ENCODE measurements at places on chromosomes 3 and 15.

DNA sequence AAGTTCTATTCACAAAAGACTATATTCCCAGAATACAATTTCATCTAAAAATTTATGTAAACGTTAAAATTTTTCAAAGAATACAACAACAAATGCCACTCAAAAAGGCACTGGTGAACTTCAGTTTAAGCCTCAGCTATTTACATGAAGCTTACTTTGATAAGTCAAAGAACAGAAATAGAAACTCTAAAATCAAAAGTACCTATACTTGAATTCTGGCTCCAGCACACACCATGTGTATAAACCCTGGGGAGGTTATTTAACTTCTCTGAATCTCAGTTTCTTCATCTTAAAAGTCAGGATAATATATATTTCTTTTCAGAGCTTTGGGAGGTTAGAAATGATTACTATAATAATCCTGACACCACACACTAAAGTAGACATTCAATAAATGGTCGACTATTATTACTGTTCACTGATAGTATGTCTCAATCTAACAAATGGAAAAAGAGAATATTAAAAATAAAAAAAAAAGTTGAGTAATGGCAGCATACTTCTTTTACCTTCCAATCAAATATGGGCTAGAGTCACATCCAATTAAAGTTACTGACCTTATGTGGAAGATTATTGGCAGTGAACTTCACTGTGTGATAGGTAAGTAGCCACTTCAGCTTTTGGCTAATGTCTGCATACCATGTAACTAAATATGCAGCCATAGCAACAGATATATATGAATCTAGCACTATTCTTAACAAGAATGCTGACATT is 248.4 kb downstream of the ISL2 start:
- DNase-seq, result no peak

GRCh38 chr15:77568973-77569728 is 63.6 kb downstream of the LINGO1 start:
- DNase-seq, result no peak

DNA sequence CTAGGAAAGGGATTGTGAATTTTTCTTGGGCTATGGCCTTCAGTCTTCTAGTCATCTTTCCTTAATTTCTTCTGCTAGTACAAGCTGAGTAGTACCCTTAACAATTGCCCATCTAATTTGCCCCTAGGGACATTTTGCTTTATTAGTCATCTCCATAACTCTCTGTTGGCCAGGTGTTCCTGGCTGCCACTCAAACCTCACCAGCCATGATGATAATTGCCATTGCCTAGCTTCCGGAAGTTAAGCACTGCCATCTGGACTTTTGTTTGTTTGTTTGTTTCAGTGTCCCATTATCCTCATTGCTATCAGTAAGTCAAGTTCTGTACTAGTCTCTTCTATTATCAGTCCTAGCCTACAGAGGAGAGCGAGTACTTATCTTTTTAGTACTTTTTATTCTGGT is 36.6 kb upstream of the UBL7 start:
- DNase-seq, result no peak

- DNase-seq, result no peak
These were observed 194.3 kb upstream of the CTDSPL start for GRCh38 chr3:37667335-37667734.

DNA sequence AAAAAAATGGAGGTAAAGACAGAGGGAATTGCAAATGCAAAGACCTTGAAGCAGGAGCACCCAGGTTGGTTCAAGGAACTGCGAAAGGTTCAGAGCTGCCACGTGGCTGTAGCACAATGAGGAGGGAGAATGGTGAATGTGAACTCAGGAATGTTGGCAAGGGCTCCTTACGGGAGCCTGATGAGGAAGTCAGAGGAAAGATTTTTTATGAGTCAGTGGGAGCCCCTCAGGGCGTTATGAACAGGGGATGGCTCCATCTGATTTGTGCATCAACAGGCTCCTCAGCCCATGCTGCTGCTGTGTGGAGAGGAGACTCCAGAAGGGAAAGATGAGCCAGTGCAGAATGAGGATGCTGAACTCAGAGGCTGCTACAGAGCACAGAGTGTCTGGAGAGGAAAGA is 194.4 kb downstream of the ARRDC4 start:
- DNase-seq, result no peak

- DNase-seq, result no peak
These were observed 119.1 kb upstream of the SLC25A36 start for GRCh38 chr3:140822401-140823047.

DNA sequence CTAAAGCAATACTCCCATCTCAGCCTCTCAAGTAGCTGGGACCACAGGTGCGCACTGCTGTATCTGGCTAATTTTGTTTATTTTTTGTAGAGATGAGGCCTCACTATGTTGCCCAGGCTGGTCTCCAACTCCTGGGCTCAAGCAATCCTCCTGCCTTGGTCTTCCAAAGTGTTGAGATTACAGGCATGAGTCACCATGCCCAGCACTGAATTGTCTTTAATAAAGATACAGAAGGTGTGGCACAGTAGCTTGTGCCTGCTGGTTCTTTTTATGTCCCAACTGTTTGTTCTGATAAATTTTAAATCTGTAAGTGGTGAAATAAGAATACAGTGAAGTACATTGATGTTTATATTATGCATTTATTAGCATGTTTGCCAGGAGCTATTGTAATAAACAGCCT is 20.6 kb upstream of the TRAK1 start:
- DNase-seq, result no peak

DNA sequence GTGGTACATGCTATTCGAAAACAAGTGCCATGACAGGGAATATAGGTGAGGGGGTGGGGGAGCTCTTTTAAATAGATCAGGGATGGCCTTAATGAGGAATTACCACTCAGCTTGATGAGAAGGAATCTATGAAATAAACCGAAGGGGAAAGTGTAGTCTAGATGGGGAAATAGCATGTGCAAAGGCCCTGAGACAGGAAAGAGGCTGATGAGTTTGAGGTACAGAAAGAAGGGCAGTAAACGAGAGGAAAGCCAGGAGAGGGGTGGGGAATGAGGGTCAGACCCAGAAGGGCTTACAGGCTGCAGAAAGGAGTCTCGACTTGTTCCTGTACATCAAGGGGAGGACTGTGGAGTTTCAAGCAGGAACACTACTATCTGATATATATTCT is 12.2 kb downstream of the ATP2B2 start:
- DNase-seq, result no peak

DNA sequence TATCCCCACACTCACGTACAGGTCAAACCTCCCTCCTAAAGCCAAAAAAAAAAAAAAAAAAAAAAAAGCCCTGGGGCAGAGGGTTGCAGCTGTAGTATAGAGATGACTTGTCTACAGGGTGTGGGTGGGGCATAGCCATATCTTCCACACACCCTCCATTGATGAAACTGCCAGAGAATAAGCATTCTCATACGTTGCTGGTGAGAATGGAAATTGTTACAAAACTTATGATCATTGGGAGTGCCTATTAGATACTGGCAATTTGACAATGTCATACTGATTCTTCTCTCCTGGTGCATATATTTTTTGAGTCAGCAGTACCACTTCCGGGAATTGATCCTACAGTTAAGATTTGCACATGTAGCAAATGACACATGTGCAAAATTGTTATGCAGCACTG is 11.0 kb upstream of the CTNNB1 start:
- no peak for DNase-seq

DNA sequence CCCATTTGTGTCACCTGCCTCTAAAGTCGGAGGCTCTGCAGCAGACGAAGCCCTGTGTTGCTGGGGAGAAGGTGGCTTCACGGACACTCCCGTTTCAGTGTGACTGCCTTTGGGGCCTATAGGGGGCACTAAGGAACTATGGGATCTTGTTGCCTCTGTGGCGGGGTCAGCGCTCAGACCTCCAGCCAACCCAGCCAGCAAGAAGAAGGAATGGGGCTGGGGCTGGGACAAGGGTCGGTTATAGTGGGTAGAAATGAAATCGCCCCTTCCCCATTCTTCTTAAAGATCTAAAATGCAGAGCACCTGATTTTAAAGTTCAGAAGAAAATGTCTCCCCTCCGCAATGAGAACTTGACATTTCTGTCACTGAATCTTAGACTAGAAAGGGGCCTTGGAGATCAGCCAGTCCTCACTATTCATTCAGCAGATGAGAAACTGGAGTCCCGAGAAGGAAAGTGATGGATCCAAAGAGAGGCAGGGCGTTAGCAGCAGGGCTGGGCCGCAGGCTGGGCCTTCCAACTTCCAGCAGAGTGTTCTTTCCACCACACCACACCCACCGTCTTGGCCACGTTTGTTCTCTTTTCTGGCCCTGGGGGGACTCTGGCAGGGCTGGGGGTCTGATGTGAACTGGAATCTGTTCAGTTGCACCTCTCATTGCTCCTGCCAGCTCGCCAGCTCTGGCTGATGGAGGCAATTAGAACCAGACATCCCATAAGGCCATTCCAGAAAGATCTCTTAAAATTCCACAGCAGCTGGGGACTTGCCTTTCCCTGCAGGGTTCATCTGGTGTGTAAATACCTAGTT is 195.4 kb downstream of the OPA1 start:
- DNase-seq, result no peak

DNA sequence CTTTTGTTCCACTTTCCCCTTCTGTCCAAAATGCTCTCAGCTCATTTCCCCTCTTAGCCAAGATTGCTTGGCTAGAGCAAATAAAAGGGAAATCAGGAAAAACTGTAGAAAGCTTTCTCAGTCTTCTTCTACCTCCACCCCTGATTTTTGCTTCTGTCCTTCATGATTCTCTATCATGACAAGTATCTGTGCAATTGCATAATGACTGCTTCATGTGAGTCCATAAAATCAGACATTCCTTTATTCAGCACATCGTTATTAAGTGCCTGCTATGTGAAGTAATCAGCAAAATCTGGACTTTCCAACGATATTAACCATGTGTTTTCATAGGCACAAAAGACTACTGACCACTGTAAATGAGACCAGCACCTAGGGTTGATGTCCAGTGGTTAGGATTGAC is 321.5 kb upstream of the CBLB start:
- DNase-seq, result no peak

DNA sequence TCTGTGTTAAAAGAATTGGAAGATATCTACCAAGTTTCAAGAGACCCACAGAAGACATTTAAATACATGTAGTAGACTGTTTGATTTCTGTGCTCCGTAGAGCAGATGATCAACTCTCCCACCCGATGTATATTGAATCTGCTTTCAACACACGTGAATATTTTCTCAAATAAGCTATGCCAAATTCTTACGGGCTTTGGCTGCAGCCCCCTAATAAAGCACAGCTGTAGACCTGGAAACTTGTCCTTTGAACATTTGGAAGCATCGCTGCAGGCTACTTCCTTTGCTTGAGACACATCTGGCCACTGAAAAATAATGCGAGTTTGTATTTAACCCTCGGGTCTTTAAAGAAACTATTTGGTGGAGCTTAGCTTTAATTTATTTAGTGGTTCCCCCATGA is 98.3 kb upstream of the SELENOK start:
- no peak for DNase-seq

GRCh38 chr3:36679384-36680200 is 84.8 kb downstream of the DCLK3 start:
- no peak for DNase-seq

DNA sequence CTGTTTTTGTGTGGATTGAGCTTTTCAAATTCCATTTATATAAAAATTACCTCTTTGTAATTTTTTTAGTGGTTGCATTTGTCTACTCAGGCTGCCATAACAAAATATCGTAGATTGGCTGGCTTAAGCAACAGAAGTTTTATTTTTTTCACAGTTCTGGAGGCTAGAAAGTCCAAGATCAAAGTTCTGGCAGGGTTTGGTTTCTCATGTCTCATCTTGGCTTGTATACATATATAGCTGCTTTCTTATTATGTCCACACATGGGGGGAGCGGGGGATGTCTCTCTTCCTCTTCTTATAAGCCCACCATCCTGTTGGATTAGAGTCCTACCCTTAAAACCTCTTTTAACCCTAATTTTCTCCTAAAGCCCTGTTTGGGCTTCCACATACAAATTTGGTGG is 28.5 kb downstream of the MGA start:
- DNase-seq, result no peak

DNA sequence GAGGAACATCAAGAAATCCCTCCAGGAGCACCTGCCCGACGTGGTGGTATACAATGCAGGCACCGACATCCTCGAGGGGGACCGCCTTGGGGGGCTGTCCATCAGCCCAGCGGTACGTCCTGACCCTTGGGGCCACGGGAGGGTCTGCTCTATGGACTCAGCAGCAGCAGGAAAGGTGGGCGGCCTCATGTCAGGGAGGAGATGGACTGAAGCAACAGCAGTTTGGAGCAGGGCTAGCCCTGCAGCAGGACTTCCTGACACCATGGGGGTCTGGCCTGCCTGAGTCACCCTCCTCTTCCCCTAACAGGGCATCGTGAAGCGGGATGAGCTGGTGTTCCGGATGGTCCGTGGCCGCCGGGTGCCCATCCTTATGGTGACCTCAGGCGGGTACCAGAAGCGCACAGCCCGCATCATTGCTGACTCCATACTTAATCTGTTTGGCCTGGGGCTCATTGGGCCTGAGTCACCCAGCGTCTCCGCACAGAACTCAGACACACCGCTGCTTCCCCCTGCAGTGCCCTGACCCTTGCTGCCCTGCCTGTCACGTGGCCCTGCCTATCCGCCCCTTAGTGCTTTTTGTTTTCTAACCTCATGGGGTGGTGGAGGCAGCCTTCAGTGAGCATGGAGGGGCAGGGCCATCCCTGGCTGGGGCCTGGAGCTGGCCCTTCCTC is 24.2 kb downstream of the HDAC11 start:
- no peak for DNase-seq

- DNase-seq, result no peak
These were observed 294.8 kb downstream of the PLCL2 start for GRCh38 chr3:17179381-17180205.

DNA sequence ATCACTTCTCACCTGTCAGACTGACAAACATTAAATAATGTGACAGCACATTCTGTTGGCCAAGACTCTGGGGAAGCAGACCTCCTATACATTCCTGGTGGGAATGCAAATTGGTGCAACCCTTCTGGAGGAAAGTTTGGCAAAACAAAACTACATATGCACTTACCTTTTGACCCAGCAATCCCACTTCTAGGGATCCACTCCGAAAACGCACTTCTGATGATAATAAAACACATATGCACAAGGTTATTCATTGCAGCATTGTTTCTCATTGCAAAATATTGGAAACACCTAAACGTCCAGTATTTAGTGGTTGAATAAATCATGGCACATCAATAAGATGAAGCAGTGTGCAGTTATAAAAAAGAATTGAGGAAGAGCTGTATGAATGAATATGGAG is 145.5 kb upstream of the ABHD17C start:
- no peak for DNase-seq

- no peak for DNase-seq
These were observed 40.6 kb downstream of the ADIPOQ start for GRCh38 chr3:186882881-186883685.

GRCh38 chr3:40996382-40996781 is 202.9 kb upstream of the CTNNB1 start:
- DNase-seq, result no peak

Data from activated naive CD4-positive, alpha-beta T cell (primary cell).